ENCODE measurements at places on chromosomes 6 and 20. TPM values are rescaled to one million over a fixed set of nuclear protein-coding genes. Genes with fewer than 3 reads are reported as not detected.

Gene TBPL1
- total RNA-seq = 14.3 TPM

Gene CRISP3
- total RNA-seq = 0.20 TPM

Gene SIRPD
- 2.2 TPM for total RNA-seq

Gene CTCFL
- 0.14 TPM for total RNA-seq

Gene TP53TG5
- not detected for total RNA-seq

Gene ADGB
- 5.9 TPM for total RNA-seq

Gene CAGE1
- not detected for total RNA-seq

Gene TRIM10
- 0.07 TPM for total RNA-seq

Gene PRRT1
- total RNA-seq = 0.69 TPM

DNA sequence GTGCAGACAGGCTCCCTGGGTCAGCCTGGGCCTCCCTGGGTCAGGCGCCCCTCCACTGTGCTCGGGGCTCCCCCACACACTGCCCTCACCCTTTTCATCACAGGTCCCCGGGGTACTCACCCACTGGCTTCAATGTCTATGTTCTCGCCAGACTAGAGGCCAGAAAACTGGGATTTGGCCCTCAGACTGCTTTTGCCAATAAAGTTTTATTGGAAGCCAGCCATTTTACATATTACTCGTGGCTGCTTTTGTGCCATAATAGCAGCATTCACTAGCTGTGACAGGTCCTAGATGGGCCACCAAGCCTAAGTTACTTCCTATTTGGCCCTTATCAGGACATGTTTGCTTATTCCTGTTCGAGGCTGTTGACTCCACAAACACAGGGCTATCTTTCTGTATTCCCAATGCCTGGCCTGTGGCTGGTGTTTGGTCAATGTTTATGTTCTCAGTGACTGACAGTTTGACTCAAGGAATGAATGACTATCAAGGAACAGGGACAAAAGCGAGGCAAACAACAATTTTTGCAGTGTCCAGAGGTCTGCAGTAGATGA, 525.1 kb upstream of the AGPAT4 start:
- DNase-seq = peak; percentile 29
- no peaks in the 10 kb centered on the region for H3K4me1 ChIP-seq
- H3K27ac ChIP-seq = no peak overlapping the region

GRCh38 chr6:44211284-44211683, 5.4 kb upstream of the MYMX start:
- H3K4me1 ChIP-seq = no peaks in the 10 kb centered on the region
- DNase-seq = no peak
- no peaks in the 10 kb centered on the region for H3K36me3 ChIP-seq
- no peak overlapping the region for H3K27ac ChIP-seq
- H3K4me3 ChIP-seq = no peak overlapping the region

DNA sequence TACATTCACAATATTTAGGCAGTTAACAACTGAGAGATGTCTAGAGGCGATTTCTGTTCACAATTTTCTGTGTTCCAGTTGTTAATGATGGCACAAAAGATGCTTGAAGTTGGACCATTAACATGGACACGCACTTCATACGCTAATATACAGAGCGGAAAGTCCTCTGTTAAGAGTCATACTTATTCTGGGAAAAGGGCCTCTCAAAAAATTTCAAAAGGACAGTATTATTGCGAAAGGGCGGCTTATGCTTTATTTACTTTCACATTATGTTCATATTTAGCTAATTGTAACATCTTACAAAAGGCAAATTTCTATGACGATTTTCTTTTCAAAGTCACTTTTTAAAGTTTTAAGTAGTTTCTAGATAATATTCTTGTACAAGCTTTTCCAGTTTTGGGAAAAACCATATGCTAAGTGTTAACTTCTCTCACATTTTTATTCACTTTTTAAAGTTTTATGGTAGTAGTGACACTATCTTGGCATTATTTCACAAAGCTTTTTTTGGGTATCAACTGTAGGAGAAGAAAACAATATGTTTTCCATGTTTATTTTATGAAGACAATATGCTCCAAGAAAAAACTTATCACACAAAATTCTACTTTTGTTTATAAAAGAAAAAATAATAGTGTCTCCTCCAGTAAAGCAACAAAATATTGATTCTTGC, 62.3 kb downstream of the MAP7 start:
- H3K4me3 ChIP-seq = no peak overlapping the region
- DNase-seq = no peak
- peak overlapping the region; percentile 69 for H3K27ac ChIP-seq
- no peaks in the 10 kb centered on the region for H3K36me3 ChIP-seq
- no peaks in the 10 kb centered on the region for H3K4me1 ChIP-seq

GRCh38 chr6:40196135-40196518, 261.9 kb upstream of the MOCS1 start:
- no peak overlapping the region for H3K4me3 ChIP-seq
- H3K27ac ChIP-seq = no peak overlapping the region
- DNase-seq = no peak
- H3K27me3 ChIP-seq = no peaks in the 10 kb centered on the region
- H3K4me1 ChIP-seq = no peaks in the 10 kb centered on the region
- no peaks in the 10 kb centered on the region for H3K36me3 ChIP-seq

GRCh38 chr6:51161752-51162151, 343.1 kb downstream of the TFAP2B start:
- H3K4me1 ChIP-seq = no peaks in the 10 kb centered on the region
- no peaks in the 10 kb centered on the region for H3K36me3 ChIP-seq
- no peaks in the 10 kb centered on the region for H3K27me3 ChIP-seq
- no peak overlapping the region for H3K4me3 ChIP-seq

GRCh38 chr20:16360668-16361067, 212.6 kb downstream of the KIF16B start:
- H3K27me3 ChIP-seq = no peaks in the 10 kb centered on the region
- H3K4me1 ChIP-seq = no peaks in the 10 kb centered on the region
- no peak for DNase-seq
- no peak overlapping the region for H3K27ac ChIP-seq

GRCh38 chr20:328975-329695, 3.8 kb downstream of the SOX12 start:
- H3K27ac ChIP-seq = peak overlapping the region; percentile 78
- no peaks in the 10 kb centered on the region for H3K36me3 ChIP-seq
- H3K4me1 ChIP-seq = peaks cover 28% of the 10 kb centered on the region
- no peak overlapping the region for H3K4me3 ChIP-seq
- peaks cover 5% of the 10 kb centered on the region for H3K27me3 ChIP-seq

GRCh38 chr6:159090530-159091480, 46.0 kb upstream of the TAGAP start:
- DNase-seq = no peak
- no peak overlapping the region for H3K27ac ChIP-seq

DNA sequence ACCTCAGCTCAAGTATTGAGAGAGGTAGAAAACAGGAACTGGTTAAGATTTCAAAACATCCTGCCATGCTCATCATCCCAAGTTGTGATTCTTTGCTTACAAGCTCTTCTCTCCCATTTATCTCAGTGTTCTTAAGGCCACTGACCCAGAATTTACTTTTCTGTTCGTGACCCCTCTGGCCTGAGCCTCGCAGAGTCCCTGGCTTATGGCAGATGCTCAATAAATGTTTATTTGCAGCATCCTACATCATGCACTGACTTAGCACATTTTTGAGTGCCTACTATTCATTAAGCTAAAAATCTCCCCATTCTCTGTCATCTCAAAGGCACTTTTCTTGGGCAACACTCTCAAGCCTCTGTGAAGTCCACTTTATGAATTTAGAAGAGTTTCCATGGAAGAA, 33.4 kb upstream of the MC3R start:
- no peak overlapping the region for H3K4me3 ChIP-seq
- DNase-seq = no peak
- no peaks in the 10 kb centered on the region for H3K36me3 ChIP-seq

DNA sequence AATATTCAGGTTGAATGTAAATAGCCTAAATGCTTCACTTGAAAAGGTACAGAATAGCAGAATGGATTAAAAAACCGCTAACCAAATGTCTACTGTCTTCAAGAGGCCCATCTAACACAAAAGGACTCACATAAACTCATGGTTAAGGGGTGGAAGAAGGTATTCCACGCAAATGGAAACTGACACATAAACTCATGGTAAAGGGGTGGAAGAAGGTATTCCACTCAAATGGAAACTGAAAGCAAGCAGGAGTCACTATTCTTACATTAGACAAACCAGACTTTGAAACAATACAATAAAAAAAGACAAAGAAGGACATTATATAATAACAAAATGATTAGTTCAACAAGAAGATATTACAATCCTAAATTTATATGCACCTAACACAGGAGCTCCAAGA, 38.3 kb upstream of the PKIB start:
- H3K27ac ChIP-seq = no peak overlapping the region
- no peak for DNase-seq
- H3K4me1 ChIP-seq = no peaks in the 10 kb centered on the region
- no peaks in the 10 kb centered on the region for H3K27me3 ChIP-seq
- no peaks in the 10 kb centered on the region for H3K36me3 ChIP-seq

DNA sequence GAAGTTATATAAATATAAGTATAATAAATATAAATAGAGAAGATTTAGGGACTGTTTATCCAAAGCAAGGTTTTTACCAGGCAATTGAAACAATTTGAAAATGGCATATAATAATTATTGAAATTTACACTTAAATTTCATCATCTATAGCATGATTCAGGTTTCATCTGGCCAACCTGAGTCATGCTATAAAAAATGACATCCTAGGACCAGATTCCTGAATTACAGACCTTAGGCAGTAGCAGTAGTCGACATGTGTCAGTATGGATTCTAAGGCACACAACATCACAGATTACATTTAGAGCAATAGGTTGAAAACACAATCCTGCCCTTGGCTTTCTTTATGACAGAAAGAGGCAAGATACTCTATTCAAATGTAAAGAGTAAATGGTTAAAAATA, 592.3 kb downstream of the PHF3 start:
- H3K4me1 ChIP-seq = no peaks in the 10 kb centered on the region
- no peak overlapping the region for H3K27ac ChIP-seq
- H3K4me3 ChIP-seq = no peak overlapping the region
- DNase-seq = no peak

DNA sequence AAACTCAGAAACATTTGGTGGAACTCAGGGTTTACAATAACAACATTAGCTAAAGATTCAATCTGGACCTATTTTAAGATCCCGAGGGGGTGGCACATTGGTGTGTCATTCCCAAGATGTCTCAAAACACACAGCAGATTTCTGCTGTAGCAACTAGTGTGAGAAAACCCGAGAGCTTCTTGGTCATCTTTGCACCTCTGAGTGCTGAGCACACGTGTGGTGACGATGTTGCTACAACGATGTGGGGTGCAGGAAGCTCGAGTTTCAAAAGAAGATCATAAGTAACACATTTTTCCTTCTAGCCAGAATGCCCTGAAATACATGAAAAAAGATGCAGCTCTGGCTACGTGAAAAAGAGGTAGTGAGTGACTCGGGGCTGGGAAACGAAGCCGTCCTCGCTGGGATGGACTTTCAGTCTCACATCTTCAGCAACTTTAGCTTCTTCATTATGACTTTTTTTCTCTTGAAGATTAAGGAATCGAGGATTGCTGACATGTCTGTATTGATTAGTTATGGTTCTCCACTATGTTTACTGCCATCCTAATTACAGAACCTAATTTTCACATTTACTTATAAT, 1.5 kb downstream of the RAMACL start:
- H3K36me3 ChIP-seq = no peaks in the 10 kb centered on the region
- H3K4me3 ChIP-seq = no peak overlapping the region
- DNase-seq = no peak
- H3K27me3 ChIP-seq = no peaks in the 10 kb centered on the region
- H3K27ac ChIP-seq = no peak overlapping the region

DNA sequence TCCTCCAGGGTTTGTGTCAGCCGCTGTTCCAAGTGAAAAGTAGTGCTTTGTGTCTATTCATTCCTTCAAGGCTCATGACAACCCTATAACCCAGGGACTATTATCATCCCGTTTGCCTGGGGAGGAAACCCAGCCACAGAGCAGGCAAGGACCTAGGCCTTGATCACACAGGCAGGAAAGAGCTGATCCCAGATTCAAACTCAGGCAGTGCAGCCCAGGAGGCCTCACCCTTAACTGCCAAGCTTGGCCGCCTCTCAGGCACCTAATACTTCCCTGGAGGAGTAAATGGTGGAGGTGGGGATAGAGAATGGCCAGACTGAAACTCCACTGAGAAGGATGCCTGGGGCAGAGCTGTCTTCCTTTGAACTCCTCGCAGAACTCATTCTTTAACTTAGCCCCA, 215.1 kb upstream of the QKI start:
- H3K27ac ChIP-seq = no peak overlapping the region
- no peaks in the 10 kb centered on the region for H3K27me3 ChIP-seq
- H3K4me3 ChIP-seq = no peak overlapping the region
- no peaks in the 10 kb centered on the region for H3K36me3 ChIP-seq
- DNase-seq = no peak

DNA sequence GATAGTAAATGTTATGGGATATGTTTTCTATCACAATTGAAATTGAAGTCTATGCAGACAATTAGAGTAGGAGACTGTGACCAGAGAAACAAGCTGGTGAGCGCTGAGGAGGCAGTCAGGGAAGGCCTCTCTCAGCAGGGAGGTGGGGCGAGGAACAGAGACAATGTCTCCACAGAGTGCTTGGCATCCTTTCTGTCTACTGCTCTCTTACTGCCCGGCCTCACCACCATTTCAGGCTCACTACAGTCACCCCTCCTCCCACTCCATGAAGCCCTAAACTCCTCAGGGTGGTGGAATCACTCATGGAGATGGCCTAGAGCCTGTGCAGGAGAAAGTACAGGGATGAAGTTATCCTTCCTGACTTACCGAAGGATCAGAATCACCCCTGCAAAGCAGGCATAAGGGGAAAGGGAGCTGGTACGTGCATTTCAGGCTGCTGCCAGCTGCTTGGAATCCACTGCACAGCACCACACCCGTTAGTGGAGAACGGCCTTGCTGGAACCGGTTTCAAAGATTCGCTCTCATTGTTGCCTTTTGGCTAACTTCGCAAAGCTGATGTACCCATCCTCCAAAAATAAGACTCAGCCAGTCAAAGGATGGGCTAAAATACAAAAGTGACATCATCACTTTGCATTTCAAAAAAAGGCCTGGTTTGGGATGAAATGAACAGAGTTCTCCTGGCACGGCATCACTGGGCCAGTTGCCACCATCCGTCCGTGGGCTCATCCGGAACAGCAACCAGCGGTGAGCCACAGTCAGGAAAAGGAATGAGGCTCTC, 67.3 kb downstream of the SLC22A23 start:
- no peaks in the 10 kb centered on the region for H3K4me1 ChIP-seq
- H3K27me3 ChIP-seq = no peaks in the 10 kb centered on the region
- H3K27ac ChIP-seq = peak overlapping the region; percentile 14
- DNase-seq = no peak
- no peaks in the 10 kb centered on the region for H3K36me3 ChIP-seq
- H3K4me3 ChIP-seq = no peak overlapping the region

DNA sequence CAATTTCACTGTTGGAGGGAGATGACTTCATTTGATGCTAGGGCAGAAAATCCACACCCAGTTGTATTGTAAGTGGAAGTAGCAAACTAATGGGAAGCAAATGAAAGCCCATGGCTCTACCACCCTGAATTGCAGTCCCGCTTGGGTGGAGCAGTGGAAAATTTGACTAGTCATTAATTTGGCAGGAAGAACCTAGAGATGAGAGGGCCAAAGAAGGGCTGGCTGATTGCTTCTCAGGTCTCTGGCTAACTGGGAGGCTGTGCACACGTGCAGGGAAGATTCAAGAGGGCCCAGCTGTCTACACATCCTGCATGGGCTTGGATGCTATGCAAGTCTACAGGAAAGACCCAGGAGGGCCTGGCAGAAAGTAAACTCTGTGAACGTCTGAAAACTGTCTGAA, 466.2 kb downstream of the TFAP2A start:
- H3K36me3 ChIP-seq = no peaks in the 10 kb centered on the region
- H3K27ac ChIP-seq = no peak overlapping the region
- H3K4me1 ChIP-seq = no peaks in the 10 kb centered on the region
- no peaks in the 10 kb centered on the region for H3K27me3 ChIP-seq
- no peak overlapping the region for H3K4me3 ChIP-seq
- DNase-seq = no peak

Measured in upper lobe of left lung (tissue), 6 donors.